ENCODE measurements at places on chromosomes 16 and 17.

DNA sequence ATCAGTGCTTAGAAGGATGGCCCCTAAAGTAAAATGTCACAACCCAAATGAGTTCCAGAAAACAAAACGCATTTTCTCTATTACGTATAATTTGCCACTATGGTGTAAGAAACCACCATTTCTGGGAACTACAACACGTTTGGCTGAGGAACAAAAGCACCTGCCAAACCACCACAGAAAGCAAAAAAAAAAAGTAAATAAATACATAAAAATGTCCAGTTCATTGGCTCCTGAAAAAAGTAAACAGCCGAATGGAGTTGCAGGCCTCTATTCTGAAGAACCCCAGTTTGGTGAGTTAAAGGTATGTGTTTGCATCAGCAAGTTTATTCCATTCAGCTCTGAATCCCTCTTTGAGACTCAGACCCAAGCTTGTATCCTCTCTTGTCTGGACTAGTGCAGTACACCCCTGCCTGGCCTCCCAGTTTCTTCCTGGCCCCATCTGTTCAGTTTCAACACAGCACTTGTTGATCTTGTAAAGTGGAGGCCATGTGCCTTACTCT, 36.9 kb downstream of the ERN1 start:
- H3K27ac ChIP-seq = peak overlapping the region; percentile 17
- no peak overlapping the region for H3K4me3 ChIP-seq
- no peaks in the 10 kb centered on the region for H3K27me3 ChIP-seq
- peaks cover 39% of the 10 kb centered on the region for H3K36me3 ChIP-seq
- DNase-seq = no peak
- H3K4me1 ChIP-seq = peaks cover 76% of the 10 kb centered on the region

DNA sequence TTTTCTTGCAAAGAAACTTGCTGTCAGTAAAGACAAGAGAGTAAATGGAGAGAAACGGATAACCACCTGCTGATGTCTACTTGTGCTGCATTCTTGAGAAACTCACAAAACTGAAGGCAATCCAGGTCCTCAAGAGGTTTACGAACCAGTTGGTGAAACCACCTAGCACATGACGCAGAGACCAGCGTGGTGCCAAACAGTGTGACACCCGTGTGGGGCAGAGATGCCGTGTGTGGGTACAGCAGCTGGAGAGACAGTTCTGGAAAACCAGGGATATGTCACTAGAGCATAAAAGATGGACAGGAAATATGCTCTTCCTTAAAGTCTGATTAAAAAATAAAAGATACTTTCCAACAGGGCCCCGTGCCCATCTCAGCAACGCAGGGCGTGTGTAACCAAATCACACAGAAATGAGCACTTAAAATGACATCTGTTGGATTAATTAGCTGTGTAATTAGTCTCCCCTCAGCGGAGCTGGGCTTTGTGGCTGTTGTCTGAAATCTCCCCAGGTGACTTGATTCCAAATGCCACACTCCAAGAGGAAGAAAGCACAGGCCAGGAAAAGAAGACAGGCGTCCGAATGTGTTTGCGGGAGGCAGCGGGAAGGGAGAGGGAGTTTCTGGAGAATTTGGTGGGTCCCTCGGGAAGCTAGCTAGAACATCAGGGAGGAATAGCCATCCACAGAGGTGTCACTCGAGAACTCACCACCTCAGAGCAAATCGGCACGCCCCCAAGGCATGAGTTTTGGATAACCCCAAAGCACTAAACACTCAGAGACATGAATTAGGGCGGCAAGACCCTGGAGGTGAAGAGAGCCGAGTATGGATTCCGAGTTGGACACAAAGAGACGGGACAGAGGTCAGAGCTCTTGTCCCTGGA, 109.8 kb downstream of the ZFHX3 start:
- H3K4me1 ChIP-seq = no peaks in the 10 kb centered on the region
- no peak overlapping the region for H3K4me3 ChIP-seq
- no peak overlapping the region for H3K27ac ChIP-seq
- H3K36me3 ChIP-seq = no peaks in the 10 kb centered on the region

DNA sequence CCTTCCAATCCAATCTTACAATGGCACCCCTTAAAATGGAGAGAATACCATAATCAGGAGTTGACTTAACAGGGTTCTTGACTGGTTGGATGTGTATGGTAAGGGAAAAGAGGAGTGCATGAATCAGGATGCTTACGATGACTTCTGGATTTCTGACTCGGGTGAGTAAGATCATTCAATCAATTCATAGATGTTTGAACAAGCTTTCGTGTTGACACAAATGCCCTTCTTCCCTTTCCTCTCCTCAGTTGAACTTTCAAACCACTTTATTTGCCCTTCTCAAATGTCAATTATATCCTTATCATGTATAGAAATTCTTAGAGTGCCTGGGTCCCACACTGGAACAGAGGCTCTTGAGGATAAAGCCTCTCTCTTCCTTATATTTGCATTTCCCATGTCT, 25.9 kb downstream of the ABCC12 start:
- no peak overlapping the region for H3K4me3 ChIP-seq
- H3K27me3 ChIP-seq = peaks cover 27% of the 10 kb centered on the region
- peaks cover 6% of the 10 kb centered on the region for H3K4me1 ChIP-seq

GRCh38 chr17:10088444-10088843, 110.0 kb downstream of the GAS7 start:
- no peaks in the 10 kb centered on the region for H3K36me3 ChIP-seq
- no peak overlapping the region for H3K27ac ChIP-seq
- no peak overlapping the region for H3K4me3 ChIP-seq
- no peaks in the 10 kb centered on the region for H3K4me1 ChIP-seq
- DNase-seq = no peak

- peaks cover 15% of the 10 kb centered on the region for H3K4me1 ChIP-seq
- H3K4me3 ChIP-seq = no peak overlapping the region
- H3K27me3 ChIP-seq = peaks cover 66% of the 10 kb centered on the region
- H3K36me3 ChIP-seq = no peaks in the 10 kb centered on the region
- no peak for DNase-seq
Observed at GRCh38 chr17:50533720-50534148, 1.2 kb downstream of the EPN3 start.

GRCh38 chr16:67445913-67446907, 15.3 kb downstream of the HSD11B2 start:
- peaks cover 44% of the 10 kb centered on the region for H3K36me3 ChIP-seq
- H3K27me3 ChIP-seq = no peaks in the 10 kb centered on the region
- no peaks in the 10 kb centered on the region for H3K4me1 ChIP-seq
- peak overlapping the region; percentile 47 for H3K27ac ChIP-seq
- no peak for DNase-seq

All from activated T-cell treated with anti-CD3 and anti-CD28 coated beads, Interleukin-2, amount 50 U/mL, for 24 hours (primary cell).